ENCODE measurements at places on chromosomes 1 and 21.

DNA sequence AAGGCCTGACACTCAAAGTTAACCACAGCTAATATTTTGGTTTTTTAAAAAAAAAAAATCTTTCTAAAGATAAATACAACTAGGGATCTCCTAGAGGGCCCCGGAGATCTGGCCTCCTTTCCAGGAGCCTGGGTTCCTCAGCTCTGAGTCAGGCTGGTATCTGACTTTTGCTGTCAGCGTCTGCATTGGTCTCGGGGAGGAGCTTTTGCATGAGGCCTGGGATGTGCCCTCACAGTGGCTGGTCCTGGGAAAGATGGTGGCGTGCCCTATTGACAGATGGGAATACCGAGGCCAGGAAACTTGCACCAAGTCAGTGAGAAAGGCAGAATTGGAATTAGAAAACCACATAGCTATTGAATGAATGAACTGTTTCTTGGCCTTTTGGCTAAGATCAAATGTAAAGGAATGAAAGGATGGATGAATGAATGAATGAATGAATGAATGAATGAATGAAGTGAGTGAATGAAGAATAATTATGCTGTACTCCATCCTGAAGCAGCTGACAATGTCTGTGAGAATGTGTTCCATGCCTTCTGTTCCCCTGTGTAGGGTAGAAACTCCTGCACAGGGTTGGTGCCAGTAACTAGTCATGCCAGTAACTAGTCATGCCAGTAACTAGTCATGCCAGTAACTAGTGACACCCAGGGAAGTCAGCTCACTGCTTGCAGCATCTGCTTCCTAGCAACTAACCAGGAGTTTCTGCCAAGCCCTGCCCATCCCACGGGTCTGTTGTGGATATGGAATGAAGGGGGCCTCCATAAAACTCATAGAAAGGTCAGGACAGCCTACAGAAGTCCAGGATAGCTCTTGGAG, 242.5 kb upstream of the VAMP3 start:
- no peak for DNase-seq

DNA sequence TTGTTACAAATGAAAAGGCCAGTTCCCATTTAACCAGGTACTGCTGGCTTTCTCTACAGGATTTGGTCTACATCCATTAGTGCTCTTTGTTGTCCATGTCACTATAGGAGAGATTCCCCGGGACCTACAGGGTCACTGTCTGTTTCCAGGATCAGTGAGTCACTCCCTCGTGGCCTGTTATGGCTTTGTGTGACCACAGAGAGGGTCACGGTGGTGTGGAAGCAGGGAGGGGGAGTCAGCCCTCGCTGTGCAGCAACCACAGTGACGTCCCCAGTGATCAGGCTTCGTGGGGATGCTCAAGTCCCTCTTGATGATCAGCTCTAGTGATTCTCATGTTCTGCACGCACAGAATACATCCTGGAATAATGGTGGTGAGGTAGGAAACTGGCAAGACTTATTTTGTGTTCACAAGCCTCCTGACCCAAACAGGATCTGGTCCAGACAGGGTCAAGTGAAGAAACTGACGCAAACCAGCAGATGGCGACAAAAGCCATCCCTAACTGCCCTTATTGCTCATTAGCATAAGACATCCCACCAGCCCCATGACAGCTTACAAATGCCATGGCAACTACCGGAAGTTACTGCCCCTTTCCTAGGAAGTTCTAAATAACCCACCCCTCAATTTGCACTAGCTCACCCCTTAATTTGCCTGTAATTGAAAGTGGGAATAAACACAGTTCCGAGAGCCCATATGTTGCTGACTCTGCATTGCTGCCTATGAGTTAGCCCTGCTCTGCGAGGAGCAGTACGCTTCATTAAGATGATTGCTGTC, 98.5 kb downstream of the DISC1 start:
- peak; percentile 77 for DNase-seq

DNA sequence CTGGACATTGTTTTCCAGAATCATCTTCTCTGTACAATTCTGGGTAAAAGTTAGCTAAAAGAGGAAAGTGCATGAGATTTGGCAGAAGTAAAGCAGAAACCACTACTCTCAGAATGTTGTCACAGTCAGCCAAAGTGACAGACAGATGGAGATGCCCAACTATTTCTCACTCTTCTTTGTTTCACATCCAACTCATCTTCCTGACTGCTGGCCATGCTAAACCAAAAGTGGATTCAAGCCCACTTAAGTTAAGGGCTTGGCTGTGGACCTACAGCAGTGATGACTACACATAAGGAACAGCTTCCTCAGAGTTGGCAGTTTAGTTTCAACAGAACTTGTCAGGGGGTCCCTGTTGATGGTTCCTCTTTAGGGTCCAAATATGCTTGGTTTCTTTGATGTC, 730.2 kb downstream of the LRRIQ3 start:
- no peak for DNase-seq

- no peak for DNase-seq
Observed at GRCh38 chr1:118159569-118159968, 25.5 kb downstream of the SPAG17 start.

DNA sequence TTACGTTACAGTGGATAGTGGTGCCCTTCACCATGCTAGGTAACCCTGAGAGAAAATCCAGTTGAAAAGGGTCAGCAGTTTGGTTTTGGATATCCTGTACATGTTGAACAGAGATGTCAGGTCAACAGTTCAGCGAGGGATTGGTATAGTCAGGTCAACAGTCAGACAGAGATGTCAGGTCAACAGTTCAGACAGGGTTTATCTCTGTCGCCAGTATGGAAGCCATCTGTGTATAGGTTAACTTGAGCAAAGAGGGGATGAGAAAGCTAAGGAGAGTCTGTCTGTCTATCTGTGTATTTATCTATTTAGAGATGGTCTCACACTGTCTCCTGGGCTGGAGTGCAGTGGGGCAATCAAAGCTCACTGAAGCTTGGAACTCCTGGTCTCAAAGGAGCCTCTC, 17.7 kb downstream of the DHDDS start:
- DNase-seq: no peak

- DNase-seq: peak; percentile 47
Observed at GRCh38 chr1:160342526-160342925, 524 bp downstream of the COPA start.

- peak; percentile 64 for DNase-seq
Observed at GRCh38 chr21:45972716-45973474, 8.7 kb upstream of the COL6A1 start.

DNA sequence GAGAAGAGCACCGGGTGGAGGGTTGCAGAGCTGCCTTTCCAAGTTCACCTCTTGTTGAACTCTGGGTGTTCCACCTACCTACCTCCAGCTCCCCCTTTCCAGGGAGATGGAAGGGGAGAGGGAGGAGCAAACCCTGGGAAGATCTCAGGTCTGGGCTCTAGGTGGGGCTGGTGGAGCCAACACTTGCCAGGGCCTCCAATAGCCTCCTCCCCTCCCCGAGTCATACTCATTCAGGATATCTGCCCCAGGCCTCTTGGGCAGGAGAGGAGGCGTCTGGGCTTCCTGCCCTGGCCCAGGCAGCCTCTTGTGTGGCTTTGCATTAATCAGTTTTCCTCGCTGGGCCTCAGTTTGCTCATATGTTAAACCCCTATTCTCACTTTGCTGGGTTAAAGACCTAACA, 13.4 kb downstream of the RAP1GAP start:
- DNase-seq: peak; percentile 65

DNA sequence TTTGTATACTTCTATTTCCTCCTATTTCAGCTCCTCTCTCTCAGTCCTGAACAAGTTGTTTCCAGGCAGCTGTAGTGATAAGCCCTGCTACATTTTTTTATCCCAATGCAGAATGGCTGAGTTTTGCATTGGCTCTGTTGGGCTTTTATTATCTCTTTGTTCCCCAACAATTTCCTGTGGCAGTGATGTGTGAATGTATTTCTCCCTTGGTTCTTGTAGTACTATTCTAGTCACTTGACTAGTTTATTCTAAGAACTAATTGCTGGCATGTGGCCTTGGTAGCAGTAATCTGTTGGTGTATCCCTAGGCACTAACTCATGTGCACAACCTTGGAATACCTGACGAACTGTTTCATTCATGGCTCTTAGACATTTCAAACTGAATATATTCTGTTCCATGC, 60.7 kb downstream of the NFASC start:
- no peak for DNase-seq

DNA sequence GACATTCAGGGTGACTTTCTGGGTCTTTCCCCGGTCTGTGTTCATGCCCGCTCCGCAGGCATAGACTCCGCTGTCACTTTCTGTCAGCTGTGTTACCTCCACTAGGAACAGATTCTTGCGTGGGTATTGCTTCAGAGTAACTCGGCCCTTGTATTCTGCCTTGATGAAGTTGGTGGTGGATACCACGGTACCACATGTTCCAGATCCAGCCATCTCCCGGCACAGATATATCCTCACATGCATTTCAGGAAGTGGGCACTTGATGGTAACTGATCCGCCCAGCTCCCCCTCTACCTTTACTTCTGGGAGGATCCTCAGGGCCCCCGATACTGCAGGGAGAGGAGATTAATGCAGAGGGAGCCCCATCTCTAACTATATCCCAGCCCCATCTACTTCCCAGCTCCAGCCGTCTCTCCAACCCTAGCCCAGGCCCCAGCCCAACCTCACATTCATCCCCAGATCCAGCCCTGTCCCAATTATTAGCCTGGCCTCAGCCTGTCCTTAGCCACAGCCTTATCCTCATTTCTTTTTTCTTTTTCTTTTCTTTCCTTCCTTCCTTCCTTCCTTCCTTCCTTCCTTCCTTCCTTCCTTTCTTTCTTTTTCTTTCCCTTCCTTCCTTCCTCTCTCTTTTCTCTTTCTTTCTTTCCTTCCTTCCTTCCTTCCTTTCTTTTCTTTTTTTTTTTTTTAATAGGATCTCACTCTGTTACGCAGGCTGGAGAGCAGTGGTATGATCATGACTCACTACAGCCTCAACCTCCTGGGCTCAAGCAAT, 7.8 kb downstream of the FCMR start:
- DNase-seq: no peak

DNA sequence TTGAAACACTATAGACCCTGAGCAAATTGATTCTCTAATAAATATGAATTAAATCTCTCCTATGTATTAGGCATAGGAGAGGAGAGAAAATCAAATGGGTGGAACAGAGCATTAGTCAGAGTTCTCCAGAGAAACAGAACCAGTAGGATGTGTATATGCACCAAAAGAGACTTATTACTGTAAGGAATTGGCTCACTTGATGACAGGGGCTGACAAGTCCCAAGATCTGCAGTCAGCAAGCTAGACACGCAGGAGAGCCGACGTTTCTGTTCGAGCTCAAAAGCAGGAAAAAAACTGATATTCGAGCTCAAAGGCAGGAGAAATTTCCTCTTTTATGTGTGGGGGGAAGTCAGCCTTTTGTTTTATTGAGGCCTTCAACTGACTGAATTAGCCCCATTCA, 259.2 kb upstream of the KAZN start:
- no peak for DNase-seq

DNA sequence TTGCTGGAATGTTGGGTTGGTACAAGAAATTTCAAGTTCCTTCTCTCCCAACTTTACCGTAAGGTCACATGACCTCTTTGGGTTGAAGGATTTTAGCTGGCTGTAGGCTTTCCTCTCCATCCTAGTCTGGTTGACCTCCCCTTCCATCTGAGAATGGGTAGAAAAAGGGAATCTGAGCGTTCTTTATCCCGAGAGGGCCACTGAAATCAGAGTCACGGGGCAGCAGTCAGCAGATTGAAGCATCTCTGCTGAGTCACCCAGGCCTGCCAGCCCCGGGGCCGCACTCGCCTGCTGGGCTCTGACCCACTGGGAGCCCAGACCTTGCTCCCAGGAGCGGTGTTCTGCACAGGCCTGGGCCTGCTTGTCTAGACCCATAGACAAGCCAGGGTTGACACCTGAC, 31.0 kb downstream of the TMCC2 start:
- DNase-seq: peak; percentile 63

DNA sequence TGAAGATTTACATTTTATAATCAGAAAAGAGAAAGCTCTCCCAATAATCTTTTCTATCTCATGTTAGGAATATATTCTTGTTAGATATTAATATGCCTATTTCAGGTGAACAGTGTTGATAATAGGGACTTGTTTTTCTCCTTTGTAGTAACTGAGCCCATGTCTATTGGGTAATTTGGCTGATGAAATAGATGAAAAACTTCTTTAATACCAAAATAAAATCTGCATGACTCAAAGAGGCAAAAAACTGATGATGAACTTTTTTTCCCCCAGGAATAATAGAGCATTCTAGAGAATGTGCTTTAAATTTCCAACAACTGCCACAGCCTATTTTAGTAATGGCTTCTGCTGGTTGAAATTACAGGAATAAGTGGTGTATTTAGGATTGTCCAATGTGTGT, 178.9 kb upstream of the GREM2 start:
- no peak for DNase-seq

DNA sequence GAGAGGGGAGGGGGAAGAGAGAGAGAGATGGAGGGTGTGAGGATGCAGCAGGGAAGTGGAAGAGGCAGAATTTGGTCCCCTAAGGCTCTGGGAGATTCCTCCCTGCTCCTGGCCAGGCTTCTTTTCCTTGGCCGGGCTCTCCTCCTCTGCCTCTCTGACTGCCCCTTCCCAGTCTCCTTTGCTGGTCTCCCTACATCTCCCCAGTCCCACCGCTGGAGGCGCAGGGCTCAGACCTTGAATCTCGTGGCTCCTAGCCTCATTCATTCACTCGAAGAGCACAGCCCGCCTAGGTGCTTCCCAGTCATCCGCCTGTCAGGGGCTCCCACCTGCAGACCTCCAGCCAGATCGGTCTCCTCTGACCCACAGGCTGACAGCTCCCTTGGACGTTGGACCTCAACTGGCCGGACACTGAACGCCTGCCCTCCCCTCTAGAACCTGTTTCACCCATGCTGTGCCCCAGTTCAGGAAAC, 76.5 kb downstream of the VWA5B1 start:
- peak; percentile 89 for DNase-seq

GRCh38 chr1:211606914-211607753, 28.2 kb upstream of the SLC30A1 start:
- DNase-seq: no peak

GRCh38 chr1:116861137-116861536, 48.6 kb upstream of the PTGFRN start:
- DNase-seq: no peak

DNA sequence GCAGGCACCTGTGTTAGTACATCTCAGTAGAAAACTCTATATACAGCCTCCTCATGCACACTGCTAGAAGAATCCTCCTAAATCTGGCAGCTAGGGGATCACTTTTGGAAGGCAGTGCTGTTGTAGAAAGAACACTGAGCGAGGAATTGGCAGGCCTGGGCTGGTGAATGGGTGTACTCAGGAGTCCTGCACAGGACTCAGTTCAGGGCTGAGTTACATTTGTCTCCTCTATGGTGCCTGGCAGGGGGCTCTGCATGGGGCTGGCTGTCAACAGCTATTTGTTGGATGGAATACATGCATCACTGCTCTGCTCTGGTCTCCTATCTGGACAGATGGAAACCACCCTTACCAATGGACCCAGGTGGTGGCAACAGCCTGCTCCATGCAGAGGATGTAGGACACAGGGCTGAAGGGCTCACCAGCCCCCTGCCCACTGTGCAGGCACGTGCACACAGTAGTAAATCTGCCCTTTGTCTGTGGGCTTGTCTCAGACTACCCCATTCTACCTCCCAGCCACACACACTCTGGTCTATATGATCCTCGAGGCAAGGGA, 74.2 kb downstream of the LRIG2 start:
- DNase-seq: no peak

DNA sequence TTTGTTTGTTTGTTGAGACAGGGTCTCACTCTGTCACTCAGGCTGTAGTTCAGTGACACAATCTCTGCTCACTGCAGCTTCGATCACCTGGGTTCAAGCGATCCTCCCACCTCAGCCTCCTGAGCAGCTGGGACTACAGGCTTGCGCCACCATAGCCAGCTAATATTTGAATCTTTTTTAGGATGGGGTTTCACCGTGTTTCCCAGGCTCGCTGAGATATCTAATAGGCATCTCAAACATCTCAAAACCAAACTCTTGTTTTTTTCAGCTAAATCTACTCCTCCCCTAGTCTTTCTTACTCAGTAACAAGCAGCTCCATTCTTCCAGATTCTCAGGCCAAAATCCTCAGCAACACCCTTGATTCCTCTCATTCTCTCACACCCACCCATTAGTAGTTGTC, 22.0 kb upstream of the SRRM1 start:
- no peak for DNase-seq

All from NCI-H82 (cell line).